Hindlimb muscle (tissue), 1 donor: ENCODE measurements at places on chromosomes 7 and 10.

DNA sequence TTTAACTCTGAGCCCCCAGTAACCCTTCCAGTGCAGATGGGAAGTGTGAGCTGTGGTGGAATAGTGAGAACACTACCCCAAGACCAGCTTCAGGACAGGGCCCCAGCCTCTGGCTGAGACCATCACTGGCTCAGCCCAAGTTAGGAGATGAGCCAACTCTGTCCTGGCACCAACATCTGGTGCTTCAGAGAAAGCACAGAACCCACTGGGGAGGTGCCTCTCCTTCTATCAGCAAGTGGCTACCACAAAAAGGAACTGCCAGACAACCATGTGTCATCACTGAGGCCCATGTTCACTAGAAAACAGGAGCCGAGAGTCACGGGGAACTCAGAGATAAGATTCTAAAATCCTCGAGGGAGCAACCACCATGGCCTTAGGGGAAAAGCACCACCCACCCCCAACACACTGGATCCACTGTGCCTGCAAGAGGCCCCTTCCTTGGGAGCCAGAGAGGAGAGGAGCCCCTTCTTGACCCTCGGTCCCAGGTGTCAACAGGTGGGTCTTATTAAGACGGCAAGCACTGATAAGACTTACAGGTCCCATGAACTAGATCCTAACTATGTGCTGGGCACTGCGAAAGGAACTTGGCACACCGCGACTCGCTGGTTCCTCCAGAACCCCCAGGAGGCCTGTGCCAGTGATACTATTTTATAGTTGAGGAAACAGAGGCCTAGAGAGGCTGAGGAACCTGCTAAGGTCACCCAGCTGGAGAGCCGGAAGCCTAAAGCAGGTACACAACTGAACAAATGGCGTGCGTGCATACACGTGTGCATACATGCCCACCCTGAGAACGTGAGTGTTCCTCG is 102.7 kb downstream of the FAM53B start:
- DNase-seq: peak; percentile 35

- no peak for DNase-seq
Observed at GRCh38 chr7:12257582-12257981, 46.5 kb downstream of the TMEM106B start.

- peak; percentile 77 for DNase-seq
Observed at GRCh38 chr10:68826764-68827591, at the start of gene STOX1. STOX1 (plus strand) TSS chr10:68827531; CDS start chr10:68827624, 93 bp downstream.

- no peak for DNase-seq
Observed at GRCh38 chr10:132517951-132518521, 19.6 kb upstream of the INPP5A start.

DNA sequence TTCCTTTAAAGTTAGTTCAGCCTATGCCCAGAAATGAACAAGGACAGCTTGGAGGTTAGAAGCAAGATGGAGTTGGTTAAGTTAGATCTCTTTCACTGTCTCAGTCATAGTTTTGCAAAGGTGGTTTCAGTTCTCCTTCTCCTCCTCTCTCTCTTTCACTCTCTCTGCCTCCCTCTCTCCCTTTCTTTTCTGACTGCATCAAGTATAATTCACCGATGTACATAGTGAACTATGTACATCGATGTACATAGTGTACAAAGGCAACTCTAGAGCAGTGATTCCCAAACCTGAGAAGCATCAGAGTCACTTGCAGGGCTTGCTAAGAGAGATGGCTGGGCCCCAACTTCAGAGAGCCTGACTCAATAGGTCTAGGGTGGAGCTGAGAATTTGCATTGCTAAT is 1259.7 kb downstream of the TYW1 start:
- DNase-seq: no peak

DNA sequence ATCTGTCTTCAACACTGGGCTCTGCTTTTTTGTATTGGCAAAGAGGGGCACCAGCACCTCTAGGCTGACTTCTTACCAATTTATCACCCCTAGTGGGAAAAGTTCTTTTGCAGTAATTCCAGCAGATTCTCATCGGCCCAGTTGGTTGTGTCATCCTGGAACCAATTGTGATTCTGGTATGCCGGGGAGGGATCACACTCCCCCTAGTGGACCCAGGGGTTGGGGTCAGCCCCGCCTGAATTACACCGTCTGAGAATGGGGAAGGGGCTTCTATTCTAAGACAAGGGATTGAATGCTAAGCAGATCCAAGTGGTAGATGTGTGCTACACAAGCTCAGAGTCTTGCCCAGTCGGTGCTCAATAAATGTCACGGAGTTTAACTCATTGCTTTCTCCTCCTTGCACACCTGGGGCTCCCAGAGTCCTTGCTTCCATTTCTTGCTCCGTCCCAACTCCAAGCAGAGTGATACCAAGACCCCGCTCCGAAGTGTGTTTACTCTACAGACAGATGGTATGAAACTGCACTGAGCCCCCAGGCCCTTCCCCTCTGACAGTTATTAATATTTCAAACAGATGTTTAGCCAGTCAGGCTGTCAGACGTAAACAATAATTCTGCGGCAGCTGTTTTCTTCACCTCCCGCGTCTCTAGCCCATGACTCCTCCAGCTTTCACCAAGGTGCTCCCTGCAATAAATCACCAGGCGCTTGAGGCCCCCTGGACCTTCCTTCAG is 71.9 kb downstream of the C10orf105 start:
- DNase-seq: no peak
